ENCODE measurements at places on chromosomes 11 and 22.
A peak's percentile ranks its signal among the peaks of the same experiment; 100 is the strongest.

- no peak for DNase-seq
Observed at GRCh38 chr11:4105916-4106315, 11.3 kb downstream of the RRM1 start.

- no peak for DNase-seq
Observed at GRCh38 chr22:22031183-22031945, 48.8 kb upstream of the TOP3B start.

GRCh38 chr22:35842519-35842913 lies 124.8 kb downstream of the APOL5 start:
- DNase-seq: no peak

DNA sequence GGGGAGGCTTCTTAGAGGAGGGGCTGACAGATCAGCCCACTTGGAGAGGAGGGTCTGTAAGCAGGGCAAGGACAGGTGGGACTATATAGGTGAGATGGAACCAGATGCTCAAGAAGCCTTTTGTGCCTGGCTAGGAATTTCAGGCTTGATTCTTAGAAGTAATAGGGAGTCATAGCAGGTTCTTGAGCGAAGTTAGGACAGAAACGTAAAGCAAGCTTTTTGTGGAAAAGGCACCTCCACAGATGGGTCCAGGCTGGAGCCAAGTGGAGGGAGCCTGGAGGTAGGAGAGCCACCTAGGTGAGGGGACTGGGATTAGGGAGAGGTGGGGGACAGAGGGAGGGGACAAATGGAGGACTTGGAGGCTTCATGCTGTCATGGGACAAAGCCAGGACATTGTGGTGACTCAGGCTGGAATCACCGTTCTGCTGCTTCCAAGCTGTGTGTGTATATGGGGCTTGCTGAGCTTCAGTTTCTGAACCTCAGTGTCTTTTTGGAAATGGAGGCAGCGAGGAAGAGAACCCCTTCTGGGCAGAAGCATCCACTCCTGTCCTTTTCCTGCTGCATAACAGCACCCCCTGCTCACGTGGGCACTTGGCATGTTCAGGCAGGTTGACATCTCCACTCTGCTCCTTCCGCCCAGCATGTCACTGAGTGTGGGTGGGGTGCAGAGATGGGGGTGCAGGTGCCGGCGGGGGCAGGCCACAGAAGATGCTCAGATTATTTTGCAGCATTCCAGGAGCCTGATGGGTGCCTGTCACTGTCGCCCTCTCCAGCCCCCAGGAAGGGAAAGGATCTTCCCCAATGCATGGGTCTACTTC lies 58.0 kb downstream of the MCM5 start:
- DNase-seq: peak; percentile 29

DNA sequence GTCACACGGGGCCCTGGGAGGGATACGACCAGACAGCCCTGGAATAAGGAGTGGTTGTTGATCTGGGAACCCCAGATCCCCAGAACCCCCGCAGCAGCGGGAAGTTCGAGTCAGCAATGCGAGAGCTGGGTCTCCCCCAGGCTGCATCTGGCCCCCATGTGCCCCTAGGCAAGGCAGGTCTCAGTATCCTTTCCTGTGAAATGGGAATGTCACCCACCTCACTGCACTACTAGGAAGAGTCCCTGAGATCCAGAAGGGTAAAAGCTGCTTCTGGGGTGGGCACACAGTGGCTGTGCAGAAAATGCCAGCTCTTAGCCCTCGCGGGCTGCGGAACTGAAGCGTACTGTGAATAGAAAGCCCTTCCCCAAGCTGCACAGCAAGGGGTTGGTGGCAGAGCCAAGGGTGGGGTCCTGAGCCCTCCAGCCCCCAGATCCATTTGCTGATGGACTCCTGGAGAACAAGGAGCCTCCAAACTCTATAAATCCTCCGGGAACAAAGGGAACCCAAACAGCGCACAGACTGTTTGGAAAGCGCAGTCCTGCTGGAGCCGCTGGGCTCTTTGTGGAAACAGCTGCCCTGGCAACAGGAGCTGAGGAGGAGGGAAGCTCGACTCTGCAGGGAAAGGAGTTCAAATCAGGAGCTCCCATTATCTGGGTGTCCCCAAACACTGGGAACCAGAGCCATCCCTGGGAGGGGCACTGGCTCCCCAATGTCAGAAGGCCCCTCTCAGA lies 68.2 kb upstream of the SHISAL1 start:
- no peak for DNase-seq

DNA sequence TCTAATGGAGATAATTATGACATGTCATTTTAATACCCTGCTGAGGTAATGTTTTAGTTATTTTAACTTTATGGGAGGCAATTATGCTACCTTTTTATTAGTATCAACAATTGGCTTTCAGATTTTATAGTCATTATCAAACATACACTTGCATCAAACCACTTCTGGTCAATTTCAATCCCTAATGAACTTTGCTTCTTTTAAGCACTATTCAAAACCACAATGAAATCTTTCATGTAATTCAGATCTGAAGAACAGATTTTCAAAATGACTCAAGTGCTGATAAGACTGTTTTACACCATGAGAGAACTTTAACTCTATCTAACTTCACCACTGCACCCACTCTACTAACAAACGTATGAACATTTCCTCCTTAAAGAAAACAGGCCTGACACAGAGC lies 25.9 kb upstream of the CCDC34 start:
- DNase-seq: no peak

DNA sequence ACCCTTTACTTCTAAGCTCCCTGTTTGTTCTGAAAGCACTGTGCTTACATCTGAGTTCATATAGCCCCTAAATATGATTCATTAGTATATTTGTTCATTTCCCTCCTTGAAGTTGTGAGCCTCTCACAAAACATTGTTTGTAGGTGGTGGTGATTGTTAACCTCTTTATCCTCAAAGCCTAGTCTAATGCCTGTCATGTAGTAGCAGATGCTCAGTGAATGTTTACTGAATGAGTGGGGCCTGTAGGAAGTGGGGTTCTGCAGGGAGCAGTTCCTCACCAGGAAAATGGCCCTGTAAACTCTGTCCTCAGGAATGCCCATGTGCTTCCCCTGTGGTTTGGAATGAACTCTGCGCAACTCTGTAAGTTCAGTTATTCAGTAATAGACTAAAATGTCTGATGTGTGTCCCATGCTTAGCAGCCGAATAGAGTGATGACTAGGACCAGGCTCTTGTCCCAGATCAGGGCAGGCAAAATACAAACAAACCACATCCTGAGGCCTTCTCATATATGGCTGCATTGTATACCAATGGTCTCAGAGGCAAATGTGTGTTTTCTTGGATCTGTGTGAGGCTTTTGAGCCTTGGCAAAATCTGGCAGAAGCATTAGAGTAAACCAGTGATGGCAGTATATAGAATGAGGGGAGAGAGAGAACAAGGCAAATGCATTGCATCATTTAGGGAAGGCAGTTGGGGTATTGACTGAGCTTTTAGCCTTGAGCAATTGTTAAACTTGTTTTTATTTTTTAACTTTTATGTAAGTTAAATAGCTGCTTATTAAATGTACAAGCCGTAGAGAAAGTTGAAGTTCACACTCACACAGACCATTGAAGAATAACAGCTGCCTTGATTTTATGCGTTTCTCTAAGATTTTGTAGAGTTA lies 91.4 kb upstream of the BIRC3 start:
- DNase-seq: peak; percentile 98

- no peak for DNase-seq
Observed at GRCh38 chr11:41978945-41979344, 519.5 kb upstream of the LRRC4C start.

DNA sequence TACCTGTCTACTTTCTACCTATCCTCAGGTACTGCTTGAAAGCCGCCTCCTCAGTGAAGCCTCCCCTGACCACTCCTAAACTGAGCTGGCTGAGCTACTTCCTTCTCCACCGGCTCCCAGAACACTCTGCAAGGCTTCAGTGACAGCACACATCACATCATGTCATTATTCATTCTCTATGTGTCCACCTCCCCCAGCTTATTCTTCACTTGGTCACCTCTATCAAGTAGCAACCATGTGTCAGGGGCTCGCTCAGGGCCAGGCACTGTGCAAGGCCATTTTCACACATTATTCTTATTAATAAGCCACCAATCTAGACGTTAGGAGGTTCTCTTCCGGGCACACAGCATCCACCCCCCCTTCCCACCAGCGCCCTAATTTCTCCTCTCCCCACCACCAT lies 3.7 kb upstream of the ELFN2 start:
- no peak for DNase-seq

GRCh38 chr22:36649066-36649465 lies 54.5 kb downstream of the CACNG2 start:
- DNase-seq: no peak

- DNase-seq: no peak
Observed at GRCh38 chr22:27641049-27641795, 160.3 kb downstream of the MN1 start.

DNA sequence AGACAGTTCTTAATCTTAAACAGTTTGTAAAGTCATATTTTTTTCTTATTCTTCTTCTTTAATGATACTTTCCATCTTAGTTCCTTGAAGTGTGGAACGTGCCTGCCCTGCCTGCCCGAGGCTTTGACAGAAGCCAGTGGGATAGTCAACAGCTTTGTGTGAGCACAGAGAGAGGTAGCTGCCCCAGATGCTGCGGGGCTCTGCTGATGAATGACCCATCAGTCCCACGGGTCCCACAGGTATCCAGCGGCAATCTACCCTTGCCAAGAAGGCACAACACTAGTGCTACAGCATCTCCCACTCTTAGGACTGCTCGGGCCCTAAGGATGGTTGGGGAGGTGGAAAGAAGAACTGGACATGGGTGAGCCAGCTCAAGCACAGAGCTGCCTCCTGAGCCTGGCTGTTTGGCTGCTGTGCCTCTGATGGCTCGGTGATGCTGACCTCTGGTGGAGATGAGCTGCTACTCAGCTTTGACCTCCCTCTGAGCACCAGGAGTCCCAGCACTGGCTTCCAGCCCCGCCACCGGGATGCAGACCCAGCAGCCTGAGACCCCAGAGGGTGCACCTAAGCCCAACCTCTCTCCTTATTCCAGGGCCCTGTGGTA lies 11.8 kb upstream of the APLNR start:
- DNase-seq: peak; percentile 78

DNA sequence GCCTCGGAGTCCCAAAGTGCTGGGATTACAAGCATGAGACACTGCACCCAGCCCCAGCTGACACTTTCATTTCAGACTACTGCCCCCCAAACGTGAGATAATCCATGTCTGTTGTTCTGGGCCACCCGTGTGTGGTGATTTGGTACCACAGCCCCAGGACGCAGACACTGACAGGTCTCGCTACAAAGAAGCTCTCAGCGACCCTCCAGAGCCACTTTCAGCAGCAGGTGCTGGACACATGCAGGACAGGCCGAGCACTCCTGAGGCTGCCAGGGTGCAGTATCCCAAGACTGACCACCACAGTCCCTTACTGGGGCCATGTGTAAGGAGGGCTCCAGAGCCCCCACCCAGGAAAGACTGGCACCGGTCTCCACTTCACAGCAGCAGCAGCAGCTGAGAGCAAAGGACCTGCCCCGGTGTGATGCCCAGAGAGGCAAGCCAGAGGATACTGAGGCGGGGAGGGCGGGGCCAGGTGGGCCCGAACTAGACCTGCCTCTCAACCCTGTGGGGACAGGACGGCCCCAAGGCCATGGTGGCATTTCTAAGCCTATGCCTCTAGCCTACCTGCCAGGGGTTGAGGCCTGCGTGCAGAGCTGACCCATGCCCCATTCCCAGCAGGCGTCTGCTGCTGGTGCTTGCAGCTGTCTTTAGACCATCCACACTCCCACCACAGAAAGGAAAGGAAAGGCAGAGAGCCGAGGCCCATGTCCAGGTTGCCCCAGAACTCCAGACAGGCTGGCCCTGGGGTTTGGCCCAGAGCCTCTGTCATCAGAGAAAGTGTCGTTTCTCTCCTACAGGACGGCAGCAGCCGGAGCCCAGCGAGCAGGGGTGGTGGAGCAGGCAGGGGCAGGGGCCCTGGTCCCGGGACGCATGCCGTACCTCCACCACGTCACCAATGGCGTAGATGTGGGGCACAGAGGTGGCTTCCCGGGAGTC lies 28.0 kb upstream of the GNB1L start:
- no peak for DNase-seq

DNA sequence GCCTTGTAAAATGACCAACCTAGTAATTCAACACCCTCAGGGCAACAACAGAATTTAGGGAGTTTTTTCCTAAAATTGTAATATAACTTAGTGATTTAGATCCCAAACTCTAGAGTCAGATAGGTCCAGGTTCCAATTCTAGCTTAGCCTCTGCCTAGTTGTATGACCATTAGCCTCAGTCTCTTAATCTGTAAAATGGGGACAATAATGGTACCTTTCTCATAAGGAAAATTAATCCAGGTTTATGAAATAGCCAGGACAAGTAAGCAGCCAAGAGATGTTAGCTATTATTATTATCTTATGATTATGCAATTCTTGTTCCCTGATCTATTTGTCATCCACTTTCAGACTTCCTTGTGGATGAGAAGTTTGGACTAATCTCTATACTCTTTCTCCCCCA lies 4.1 kb downstream of the TFIP11 start:
- no peak for DNase-seq

DNA sequence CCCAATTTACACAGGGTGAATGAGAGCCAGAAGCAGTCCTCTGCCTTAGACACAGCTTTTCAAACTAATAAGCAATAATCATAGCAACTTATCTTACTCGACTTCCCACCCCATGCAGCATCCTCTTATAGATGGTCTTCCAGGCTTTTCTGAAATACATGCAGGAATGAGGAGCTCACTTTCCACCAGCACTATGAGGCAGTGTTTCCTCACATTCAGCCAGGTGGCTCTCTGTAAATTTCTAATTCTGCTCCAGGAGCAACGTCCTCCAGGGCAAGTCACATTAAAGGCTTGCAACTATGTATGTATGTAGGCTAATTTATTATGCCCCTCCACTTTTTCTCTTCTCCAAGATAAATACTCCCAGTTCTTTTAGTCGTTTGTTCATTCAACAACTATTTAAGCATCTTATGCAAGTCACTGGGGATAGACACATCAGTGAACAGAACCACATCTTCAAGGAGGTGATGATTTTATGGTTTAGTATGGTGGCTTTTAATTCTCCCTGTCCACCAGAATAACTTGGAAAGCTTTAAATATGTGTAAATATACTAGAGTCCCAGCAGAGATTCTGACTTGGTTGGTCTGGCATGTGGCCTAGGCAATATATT lies 59.9 kb downstream of the PAK1 start:
- peak; percentile 11 for DNase-seq

DNA sequence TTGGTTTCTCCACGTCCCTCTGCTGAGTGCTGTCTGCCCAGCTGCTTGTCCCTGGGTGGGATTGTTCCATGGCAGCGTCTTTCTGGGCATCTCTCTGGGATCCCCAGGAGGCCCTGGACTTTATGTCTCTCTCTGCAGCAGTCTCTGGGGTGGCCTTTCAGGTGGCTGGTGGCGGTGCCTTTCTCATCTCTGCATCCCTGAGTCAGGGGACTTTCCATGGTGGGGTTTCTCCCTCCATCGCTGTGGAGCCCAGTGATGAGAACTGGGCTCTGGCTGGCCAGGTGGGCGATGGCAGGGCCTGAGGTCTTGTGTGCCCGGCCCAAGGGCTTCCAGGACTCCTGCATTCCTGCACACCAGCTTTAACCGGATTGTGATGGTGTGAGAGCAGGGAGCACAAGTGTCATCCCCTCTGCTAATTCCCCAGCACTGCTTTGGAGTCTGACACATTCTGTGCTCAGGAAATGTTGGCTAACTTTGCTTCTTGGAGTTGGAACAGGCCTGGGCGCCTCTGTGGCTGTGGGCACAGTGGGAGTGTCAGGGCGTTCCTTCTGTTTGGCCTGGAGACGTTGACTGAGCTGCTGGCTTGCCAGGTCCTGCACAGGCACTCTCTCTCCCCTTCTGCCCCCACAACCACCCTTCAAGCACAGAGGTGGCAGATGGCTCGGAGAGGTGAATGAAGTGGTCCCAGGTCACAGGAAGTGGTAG lies 27.9 kb downstream of the FAM83F start:
- DNase-seq: no peak

- DNase-seq: no peak
Observed at GRCh38 chr11:45345491-45345890, 59.4 kb upstream of the SYT13 start.

GRCh38 chr22:38465673-38466490 lies 2.0 kb upstream of the KDELR3 start:
- DNase-seq: no peak
